Muscle of leg (tissue), 16 donors: ENCODE measurements at places on chromosomes 3 and 15.

DNA sequence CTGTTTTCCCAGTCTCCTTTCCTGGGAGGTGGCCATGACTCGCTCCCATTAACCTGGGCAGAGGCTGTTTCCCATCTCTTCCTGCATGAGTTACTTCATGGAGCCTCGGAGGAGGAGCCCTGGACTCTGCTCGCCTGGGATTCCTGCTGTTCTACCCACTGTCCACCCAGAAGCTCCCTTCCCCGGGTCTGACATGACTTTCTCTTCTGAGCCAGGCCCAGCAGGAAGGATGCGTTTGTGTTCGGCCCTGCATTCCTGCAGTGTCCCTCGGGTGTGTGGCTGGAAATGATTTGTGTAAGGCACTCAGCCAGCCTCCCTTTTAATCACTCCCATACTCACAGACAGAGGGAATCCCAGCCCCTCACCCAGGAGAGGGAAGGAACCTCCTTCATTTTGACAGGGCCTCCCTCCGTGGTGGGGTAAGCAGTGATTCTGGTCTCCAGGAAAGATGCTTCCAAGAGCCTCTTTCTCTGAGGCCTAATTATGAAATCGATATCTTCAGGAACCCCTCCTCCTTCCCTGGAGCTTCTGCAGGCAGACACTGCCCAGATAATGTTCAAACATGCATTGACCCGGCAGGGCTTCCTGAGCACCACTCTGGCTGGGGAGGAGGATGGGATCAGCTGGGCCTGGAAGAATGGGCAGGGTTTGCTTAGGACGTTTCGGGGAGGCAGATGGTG is 41.6 kb upstream of the DLG1 start:
- peak; percentile 93 for DNase-seq

- DNase-seq, result no peak
Observed at GRCh38 chr3:112602217-112602838, 38.6 kb downstream of the CCDC80 start.

DNA sequence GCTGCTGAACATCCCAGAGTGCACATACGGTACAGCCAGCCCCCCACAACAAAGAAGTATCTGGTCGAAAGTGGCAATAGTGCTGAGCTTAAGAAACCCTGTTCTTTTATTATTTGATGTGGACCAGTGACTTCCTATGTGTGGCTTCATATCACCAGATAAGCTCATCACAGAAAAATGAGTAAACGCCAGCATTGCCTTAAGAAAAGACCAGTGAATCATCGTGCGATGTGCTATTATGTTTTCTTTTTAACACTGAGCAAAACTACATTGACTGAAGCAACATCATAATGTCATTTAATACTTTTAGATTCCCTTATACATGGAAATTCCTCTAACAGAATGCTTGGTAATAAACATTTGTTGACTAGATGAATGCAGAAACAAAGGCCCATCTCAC is 45.2 kb upstream of the ARRDC4 start:
- no peak for DNase-seq

DNA sequence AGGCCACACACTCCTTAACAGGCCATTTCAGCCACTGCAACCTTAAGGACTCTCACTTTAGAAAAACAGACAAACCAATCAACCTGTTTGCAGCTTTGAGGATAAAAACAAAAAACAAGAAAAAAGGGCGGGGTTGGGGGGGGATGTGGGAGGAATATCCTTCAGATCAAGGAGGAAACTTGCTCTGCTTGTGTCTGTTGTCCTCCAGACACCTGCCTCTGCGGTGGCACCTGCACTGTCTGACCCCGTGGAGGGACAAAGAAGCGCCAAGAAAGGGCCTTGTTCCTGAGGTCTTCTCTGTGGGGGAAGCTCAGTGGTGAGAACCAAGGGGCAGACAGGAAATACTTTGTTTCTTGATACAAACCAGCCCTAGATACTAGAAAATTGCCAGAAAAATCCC is 70.5 kb downstream of the POLR2M start:
- DNase-seq, result no peak

- DNase-seq, result no peak
Observed at GRCh38 chr15:91881569-91882297, 28.2 kb downstream of the SLCO3A1 start.

DNA sequence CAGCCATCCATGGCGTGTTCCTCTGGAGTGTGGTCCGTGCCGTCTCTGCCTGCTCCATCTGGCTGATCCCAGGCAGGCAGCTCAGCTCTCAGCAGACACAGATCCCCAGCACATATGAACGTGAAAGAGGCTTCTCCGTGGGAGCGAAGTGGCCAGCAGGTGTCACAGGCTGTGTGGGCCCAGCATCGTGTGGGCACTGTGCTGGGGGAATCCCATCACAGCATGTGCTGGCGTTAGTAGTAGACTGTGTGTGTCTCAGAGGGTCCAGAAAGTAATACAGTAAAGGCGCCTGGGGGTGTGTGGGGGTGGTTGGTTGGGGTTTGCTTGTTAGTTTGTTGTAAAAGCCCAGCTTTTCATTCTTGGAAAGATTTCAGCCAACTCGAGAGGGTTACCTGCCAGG is 147.6 kb downstream of the IGF1R start:
- DNase-seq, result no peak

GRCh38 chr3:108036984-108037741 is 53.7 kb downstream of the CD47 start:
- peak; percentile 51 for DNase-seq

GRCh38 chr3:143150071-143150470 is 30.5 kb downstream of the CHST2 start:
- DNase-seq, result peak; percentile 40

DNA sequence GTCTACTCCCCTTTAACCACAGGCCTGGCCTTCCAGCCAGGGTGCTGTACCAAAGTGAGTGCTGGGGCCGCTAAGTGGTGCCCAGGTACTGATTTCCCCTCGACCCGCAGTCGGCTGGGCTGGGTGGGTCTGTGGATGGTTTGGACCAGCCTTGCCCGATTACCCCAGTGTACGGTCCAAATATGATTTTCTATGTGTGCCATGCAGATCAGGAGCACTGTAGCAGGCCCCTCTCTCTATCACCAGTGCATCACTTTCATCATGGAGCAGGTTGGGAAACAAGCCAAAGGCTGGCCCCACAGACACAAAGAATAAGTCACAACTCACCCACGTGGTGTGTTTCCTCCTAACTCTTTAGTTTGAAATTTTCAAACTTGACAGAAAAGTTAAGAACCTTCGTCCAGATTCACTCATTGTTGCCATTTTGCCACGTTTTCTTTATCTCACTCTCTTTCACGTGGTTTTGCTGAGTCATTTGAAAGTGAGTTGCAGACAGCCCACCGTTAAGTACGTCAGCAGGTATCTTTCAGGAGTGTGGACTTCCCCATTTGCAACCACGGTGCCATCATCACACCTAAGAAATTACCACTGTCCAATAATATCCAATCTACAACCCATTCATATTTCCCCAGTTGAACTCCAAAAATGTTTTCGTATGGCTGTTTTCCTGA is 37.0 kb downstream of the ZNF710 start:
- no peak for DNase-seq

GRCh38 chr3:61612211-61613194 is 51.1 kb downstream of the PTPRG start:
- no peak for DNase-seq

GRCh38 chr3:72816862-72817355 is 31.3 kb downstream of the SHQ1 start:
- no peak for DNase-seq
